ENCODE measurements at places on chromosomes 6 and 20.

- DNase-seq, result no peak
Measured at GRCh38 chr20:19913349-19913748, 103.8 kb upstream of the NAA20 start.

GRCh38 chr20:47256668-47257236 lies 99.7 kb downstream of the ZMYND8 start:
- no peak for DNase-seq

DNA sequence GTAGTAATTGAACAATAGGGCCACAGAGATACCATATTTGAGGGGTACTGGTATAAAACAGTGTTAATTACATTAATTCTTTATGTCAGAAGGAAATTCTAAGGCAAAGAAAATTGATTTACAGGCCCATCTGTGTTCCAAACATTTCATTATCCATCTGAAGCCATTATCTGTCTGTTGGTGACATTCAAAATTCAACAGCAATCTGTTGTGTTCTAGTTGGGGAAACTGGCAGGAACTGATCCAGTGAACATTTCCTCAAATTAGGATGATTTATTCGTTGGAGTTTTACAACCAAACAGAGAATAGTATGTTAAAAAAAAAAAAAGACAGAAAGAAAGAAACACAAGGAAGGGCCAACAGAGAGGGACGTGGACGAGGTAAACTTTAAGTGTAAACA lies 30.1 kb downstream of the HEBP2 start:
- no peak for DNase-seq

DNA sequence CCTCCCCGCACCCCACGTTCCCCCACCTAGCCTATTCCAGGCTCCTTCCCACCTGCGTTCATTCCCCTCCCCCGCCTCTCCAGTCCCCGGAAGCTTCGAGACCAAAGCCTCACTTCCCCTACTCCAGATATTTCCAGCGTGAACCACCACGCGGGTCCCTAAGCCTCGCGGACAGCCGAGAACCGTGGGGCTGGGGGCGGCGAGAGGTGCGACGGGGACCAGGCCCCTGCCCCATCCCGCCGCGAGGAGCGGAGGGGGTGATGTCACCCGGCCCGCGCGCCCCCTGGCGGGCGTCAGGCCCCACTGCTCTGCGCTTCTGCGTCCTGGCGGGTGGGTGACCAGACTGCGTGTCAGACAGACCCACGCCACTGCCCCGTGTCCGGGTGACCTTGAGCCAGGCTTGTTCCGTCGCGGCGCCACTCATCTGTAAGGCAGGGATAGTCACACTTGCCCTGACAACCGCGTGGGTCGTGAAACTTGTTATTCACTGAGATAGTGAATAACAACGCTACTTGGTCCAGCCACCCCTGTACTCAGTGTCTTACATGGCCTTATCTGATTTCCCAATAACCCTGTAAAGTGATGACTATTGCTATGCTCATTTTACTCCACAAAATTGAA lies 9.0 kb upstream of the HSP90AB1 start:
- DNase-seq, result no peak

DNA sequence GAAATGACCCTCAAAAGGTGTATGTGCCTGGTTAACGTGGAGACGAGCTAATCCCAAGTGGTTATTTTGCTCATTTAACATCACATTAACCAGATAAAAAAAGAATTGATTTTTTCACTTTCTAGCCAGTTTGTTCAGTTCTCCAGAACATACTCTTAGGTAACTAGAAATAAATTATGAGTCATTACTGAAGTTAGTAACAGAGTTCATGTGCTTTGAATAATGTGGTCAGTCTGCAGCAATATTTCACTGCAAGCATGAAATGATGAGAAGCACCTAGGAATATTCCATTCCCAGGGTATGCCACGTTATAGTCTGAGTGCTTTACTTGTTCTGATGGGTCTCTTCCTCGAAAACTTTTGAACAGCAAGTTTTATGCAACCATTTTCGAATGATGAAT lies 138.3 kb upstream of the INSM1 start:
- no peak for DNase-seq

DNA sequence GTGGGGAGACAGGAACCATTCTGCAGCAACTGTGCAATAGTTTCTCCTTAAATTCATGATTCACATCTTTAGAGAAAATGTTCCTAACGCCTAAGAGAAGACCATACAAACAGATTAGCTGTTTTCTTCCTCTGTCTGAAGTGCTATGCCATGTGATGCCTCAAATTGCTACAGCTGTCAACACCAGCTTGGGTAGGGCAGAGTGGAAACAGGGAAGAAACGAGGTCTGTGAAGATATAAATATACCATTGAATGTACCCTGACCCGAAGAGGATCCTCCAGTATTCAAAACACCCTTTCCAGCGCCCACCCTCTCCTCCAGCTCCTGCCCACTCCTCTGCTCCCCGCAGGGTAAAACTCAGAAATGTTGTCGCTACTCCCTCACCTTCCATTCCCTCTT lies 40.3 kb upstream of the PRND start:
- no peak for DNase-seq

DNA sequence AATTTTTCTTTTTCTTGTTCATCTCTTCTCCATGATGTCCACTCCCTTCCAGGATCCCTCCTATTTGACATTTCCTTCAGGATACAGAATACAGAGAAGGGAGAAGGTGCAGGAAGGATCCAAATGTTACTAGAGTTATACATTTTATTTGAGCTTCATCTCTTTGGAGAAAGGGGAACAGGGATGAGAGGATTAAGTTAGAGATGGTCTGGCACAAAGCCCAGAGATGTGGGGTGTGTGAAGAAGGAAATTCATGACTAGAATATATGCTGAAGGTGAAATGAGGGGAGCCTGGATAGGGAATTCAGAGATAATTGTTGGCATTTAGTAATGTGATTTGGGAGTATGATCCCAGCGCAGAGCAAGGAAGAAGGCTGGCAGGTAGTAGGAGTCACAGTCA lies 22.5 kb upstream of the SRPK1 start:
- no peak for DNase-seq

DNA sequence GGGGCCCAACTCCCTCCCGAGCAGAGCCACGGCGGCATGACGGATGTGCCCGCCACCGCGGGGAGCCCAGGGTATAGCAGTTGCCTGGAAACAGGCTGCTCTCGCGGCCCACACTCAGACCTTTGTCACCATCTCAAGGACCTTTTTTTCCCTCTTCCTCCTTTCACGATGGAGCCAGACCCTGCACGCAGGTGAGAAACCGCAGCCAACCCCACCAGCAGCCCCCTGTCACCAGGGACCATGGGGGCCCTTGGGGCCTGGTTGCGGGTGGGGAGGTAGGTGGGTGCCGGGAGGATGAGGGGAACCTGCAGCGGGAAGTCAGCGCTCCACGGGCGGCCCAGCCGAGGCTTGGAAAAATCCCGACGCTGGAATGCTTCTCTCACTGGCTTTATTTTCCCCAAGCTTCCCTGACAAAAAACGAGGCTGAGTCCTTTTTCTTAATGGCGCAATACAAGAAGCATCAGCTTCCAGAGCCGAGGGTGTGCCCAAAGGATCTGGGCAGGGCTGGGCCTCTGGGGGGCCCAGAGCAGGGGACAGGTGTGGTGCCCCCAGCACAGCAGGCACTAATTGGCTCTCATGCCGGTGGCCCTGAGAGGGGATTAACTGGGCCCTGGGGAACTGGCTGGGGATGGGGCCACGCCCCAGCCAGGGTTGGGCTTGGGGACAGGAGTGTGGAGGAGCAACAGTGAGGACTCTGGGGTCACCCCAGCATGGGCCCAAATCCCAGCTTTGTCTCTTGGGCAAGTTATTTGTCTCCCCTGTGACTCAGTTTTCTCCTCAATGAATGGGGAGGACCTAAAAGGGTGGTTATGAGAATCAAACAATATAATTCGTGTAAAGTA lies 23.9 kb downstream of the NOL4L start:
- no peak for DNase-seq

GRCh38 chr6:125307964-125308615 lies 6.3 kb upstream of the HDDC2 start:
- DNase-seq, result no peak

GRCh38 chr6:140957386-140957785 lies 1175.3 kb upstream of the GJE1 start:
- DNase-seq, result no peak

GRCh38 chr6:3836566-3836965 lies 12.6 kb upstream of the FAM50B start:
- DNase-seq, result no peak

DNA sequence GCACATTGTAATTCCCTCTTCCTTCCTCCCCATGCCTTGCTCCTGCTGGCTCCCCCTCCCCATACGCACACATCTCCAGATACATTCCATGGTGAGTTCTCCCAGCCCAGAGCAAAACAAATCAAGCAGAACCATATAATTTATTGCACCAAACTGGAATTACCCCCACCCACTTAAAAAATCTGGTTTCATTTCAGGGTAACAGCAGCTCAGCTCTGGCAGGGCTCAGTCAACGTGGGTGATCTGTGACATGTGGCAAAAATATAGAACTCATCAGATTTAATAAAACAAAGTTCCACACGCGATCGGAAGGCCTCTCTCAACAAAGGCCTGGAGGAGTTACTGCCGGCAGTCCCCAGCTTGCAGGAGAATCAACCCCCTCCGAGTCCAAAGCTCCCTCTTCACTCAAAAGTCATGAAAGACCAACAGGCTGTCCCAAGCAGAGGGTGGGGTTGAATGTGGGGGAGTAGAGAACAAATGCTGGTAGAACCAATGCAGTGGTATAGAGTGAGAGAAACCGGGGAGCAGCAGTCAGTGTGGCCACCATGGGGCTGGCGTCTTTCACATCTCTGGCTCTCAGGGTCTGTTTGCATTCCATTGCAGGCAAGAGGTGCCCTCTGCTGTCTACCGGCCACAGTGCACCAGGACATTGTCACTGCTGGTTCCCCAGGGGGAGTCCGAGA lies 323.3 kb upstream of the NT5E start:
- DNase-seq, result peak; percentile 82

DNA sequence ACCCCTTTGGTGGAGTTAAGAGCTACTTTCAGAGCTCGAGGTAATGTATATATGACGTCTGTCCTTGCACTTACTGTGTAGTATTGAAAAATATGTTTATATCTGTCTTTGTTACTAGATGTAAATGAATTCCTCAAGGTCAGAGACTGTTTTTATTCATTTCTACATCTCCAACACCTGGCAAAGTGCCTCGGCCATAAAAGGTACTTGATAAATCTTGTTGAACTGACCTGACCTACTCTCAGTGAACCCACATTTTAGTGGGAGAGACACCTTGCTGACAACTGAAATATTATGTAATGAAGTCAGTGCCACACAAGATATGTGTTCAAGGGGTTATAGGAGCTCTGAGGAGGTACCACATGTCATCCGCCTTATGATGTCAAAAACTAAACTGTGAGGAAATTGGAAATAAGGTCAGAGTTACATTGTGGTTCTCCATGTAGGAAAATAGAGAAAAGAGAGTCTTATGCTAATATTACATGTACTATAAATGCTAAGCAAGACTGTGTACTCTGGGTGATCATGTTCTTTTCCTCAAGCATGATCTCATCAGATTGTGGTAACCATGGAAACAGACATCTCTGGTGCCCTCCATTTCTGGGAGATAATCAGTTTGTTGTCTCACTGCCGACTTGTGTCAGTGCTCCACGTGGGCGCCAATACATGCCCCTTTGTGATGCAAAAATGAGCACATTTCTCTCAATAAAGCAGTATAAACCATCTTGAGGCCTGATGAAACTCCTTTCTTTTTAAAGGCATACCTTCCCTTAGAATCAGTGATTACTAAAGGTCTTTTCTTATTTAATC lies 5.7 kb upstream of the TMEM30A start:
- DNase-seq, result no peak

- DNase-seq, result no peak
Measured at GRCh38 chr6:135269481-135269891, 88.4 kb downstream of the MYB start.

Data from SHP77 treated with DMSO at 0.1 percent for 48 hours (cell line).